ENCODE measurements at places on chromosomes 6 and 20. TPM values are rescaled to one million over a fixed set of nuclear protein-coding genes. Genes with fewer than 3 reads are reported as not detected.

The MAP7 gene
- 2.2 TPM for total RNA-seq

The DDRGK1 gene
- 70.7 TPM for total RNA-seq

The IMPG1 gene
- total RNA-seq = not detected

The IL17F gene
- total RNA-seq = not detected

The GRM1 gene
- 0.19 TPM for total RNA-seq

The NOP56 gene
- total RNA-seq = 67.2 TPM

The MUC22 gene
- total RNA-seq = not detected

The MRPS18A gene
- total RNA-seq = 47.4 TPM

The MAS1 gene
- total RNA-seq = not detected

DNA sequence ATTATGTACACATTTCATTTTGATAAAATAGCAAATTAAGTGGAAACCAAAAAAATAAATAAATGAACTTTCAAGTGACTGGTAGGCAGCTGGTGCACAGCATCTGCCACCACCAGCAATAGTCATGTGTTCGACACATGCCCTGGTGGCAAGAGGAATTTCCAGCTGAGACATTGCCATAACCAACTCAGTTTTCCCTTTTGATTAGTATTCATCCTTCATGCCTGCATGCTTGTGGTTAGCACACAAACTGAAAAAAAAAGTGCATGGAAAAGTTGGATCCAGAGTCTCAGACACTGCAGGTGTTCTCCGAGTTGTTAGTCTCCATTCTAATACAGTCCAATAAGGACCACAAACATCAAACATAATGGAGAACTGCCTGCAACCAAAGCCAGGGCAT, 156.0 kb upstream of the SOX4 start:
- no peaks in the 10 kb centered on the region for H3K36me3 ChIP-seq
- H3K4me1 ChIP-seq = no peaks in the 10 kb centered on the region
- DNase-seq = no peak
- no peak overlapping the region for H3K27ac ChIP-seq
- H3K27me3 ChIP-seq = no peaks in the 10 kb centered on the region
- H3K4me3 ChIP-seq = no peak overlapping the region

- DNase-seq = no peak
- H3K4me3 ChIP-seq = no peak overlapping the region
- no peaks in the 10 kb centered on the region for H3K36me3 ChIP-seq
- H3K27me3 ChIP-seq = no peaks in the 10 kb centered on the region
Measured at GRCh38 chr6:12261502-12261901, 28.7 kb upstream of the EDN1 start.

DNA sequence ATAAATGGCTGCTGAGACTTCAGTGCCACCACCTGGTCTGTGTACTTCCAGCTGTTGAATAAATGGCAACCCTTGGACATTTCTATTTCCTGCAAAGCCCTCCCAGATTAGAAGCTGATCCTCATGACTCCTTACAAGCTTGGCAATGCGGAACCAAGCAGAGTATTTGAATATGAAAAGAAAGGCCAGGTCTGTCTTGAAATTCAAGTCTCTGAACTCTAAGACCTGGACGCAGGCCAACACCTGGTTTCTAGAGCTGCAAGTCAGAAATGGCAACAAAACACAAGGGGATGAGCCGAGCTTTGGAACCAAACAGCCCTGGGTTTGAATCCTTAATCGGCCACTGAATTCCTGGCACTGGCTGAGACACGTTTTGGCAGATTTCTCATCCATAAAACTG, 353.4 kb downstream of the PTPRT start:
- DNase-seq = no peak
- no peak overlapping the region for H3K4me3 ChIP-seq
- H3K27ac ChIP-seq = no peak overlapping the region
- H3K4me1 ChIP-seq = no peaks in the 10 kb centered on the region

DNA sequence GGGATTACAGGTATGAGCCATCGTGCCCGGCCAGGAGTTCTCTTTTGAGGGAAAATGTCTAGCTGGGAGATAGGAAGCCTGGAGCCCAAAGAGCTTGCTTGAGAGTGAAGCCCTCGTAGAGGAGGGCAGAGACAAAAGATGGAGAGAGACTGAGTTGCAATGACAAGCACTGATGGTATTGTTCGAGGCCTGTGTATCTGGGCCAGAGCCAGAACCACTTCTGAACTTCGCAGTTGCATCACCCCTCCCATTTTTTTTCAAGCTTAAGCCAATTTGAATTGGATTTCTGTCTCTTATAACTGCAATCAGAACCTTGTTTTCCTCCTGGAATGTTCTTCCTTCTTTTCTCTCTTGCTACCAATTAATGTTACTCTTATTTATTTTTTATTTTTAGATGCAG, 83.1 kb downstream of the KCNB1 start:
- H3K4me3 ChIP-seq = no peak overlapping the region
- no peaks in the 10 kb centered on the region for H3K36me3 ChIP-seq
- peaks cover 41% of the 10 kb centered on the region for H3K4me1 ChIP-seq
- peak overlapping the region; percentile 93 for H3K27ac ChIP-seq
- DNase-seq = no peak
- no peaks in the 10 kb centered on the region for H3K27me3 ChIP-seq

GRCh38 chr6:104017410-104018381, 842.0 kb downstream of the HACE1 start:
- H3K4me1 ChIP-seq = no peaks in the 10 kb centered on the region
- H3K36me3 ChIP-seq = no peaks in the 10 kb centered on the region
- no peaks in the 10 kb centered on the region for H3K27me3 ChIP-seq
- DNase-seq = no peak
- no peak overlapping the region for H3K27ac ChIP-seq

- H3K27ac ChIP-seq = no peak overlapping the region
- H3K4me1 ChIP-seq = no peaks in the 10 kb centered on the region
- no peaks in the 10 kb centered on the region for H3K36me3 ChIP-seq
Measured at GRCh38 chr6:159645640-159646039, 47.4 kb downstream of the SOD2 start.

DNA sequence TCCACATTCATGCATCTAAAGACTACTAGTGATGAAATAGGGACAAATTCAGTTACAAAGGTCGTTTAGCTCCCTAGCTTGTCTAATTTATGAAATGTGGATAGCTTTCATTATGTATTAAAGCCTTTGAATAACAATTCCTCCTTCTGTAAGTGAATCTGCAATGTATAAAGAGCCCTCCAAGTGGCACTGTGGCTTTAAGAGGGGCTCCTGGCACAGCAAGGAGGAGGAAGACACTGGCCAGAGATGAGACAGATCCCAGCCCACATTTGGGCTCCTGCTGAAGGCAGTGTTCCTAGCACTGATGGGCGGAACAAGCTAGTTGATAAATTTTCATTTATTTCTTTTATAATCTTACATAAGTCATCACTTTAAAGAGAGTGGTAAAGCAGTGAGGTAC, 17.6 kb upstream of the FUCA2 start:
- H3K4me3 ChIP-seq = no peak overlapping the region
- H3K36me3 ChIP-seq = no peaks in the 10 kb centered on the region
- no peaks in the 10 kb centered on the region for H3K27me3 ChIP-seq
- no peak for DNase-seq

DNA sequence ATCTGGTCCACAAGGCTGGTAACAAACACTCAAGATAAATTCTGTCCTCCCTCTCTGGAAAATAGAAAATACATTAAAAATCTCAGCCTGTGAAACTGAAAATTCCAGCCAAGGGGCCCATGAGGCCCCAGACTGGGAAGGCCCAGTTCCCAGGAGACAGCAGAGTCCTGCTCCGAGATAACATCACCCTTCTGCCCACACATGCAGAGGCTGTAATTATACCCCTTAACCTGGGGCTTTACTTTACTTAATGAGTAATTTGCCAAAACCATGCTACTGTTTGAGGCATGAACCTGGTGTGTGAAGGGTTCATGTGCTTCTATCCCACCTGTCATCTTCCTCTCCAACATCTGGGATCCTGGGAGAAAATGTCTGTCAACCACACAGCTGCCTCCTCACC, 398.9 kb upstream of the SULF2 start:
- peaks cover 29% of the 10 kb centered on the region for H3K4me1 ChIP-seq
- H3K27ac ChIP-seq = no peak overlapping the region
- H3K27me3 ChIP-seq = no peaks in the 10 kb centered on the region
- H3K36me3 ChIP-seq = no peaks in the 10 kb centered on the region
- H3K4me3 ChIP-seq = no peak overlapping the region
- no peak for DNase-seq

- H3K27ac ChIP-seq = no peak overlapping the region
- H3K4me3 ChIP-seq = no peak overlapping the region
- no peaks in the 10 kb centered on the region for H3K4me1 ChIP-seq
- H3K27me3 ChIP-seq = no peaks in the 10 kb centered on the region
Measured at GRCh38 chr6:149285626-149286025, 31.9 kb upstream of the TAB2 start.

DNA sequence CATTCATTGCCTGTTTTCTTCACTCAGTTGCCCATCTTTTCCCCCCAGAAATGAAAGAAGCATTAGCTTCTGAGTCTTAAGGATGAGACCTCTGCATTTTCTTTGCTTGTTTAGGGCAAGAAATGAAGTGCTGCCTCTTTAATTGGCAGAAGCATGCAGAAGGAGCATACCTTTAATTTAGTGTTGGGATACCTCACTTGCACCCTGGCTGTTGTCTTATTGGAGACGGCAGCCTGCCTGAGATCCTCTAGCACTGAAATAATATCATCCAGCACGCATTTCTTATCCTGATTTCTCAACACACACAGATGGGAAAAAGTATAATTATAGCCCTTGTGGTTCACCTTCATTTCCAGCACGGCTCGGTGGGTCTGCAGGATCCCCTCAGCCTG, 43.1 kb downstream of the PTCHD4 start:
- H3K4me3 ChIP-seq = no peak overlapping the region
- no peak for DNase-seq
- peaks cover 17% of the 10 kb centered on the region for H3K4me1 ChIP-seq
- H3K36me3 ChIP-seq = no peaks in the 10 kb centered on the region
- no peaks in the 10 kb centered on the region for H3K27me3 ChIP-seq

- no peak for DNase-seq
- H3K36me3 ChIP-seq = no peaks in the 10 kb centered on the region
- H3K27me3 ChIP-seq = no peaks in the 10 kb centered on the region
- H3K4me1 ChIP-seq = peaks cover 14% of the 10 kb centered on the region
Measured at GRCh38 chr6:26105842-26106241, 18.6 kb downstream of the HFE start.

DNA sequence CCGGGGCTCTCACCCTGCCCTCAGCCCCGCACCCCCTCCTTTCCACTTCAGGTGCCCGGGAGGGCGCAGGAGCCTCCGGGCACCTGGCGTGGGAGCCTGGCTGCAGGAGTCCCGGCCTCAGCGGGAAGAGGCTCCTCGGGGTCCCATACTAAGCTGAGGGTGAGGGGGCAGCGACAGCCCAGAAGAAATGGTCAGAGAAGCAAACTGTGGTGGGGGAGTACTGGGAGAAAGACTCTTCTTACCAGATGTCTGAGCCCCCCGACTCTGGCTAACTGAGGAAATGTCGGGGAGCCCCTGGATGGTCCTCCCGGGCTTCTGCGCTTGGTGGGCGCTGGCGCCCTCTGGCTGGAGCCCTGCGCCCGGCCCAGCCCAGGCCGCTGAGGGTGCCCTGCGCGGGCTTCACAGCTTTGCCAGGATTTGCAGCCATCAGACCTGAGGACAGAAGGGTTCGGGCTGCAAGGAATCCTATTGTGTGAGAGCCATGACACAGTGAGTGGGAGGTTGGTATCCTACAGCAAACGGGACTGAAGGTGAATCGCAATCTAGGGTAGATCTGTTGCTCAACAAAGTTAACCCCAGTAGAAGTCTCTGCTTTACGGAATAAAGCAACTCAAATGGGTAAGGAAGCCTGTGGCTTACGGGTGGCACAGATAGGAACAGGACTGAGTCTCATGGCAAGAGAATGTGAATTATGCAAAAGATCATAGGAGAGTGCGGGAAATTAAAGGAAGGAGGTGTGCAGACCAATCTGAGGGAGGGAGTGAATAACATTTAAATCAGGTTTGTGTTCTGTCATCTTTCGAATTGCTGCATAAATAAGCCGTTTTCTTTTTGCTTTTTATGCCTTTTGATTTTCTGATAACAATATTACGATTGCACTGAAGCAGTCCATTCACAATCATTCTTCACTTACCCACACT, 639 bp upstream of the RCAN2 start:
- peak overlapping the region; percentile 78 for H3K27ac ChIP-seq
- H3K4me1 ChIP-seq = peaks cover 13% of the 10 kb centered on the region
- no peak for DNase-seq
- H3K36me3 ChIP-seq = no peaks in the 10 kb centered on the region
- H3K27me3 ChIP-seq = no peaks in the 10 kb centered on the region
- H3K4me3 ChIP-seq = peak overlapping the region; percentile 64

GRCh38 chr20:38158701-38159351, 6.2 kb downstream of the TGM2 start:
- no peaks in the 10 kb centered on the region for H3K27me3 ChIP-seq
- no peak overlapping the region for H3K4me3 ChIP-seq
- DNase-seq = no peak

- H3K36me3 ChIP-seq = no peaks in the 10 kb centered on the region
- H3K27ac ChIP-seq = peak overlapping the region; percentile 14
- DNase-seq = no peak
- H3K4me3 ChIP-seq = peak overlapping the region; percentile 18
- H3K4me1 ChIP-seq = peaks cover 10% of the 10 kb centered on the region
- no peaks in the 10 kb centered on the region for H3K27me3 ChIP-seq
Measured at GRCh38 chr6:133062077-133062476, 179.1 kb upstream of the EYA4 start.

- H3K27me3 ChIP-seq = no peaks in the 10 kb centered on the region
- no peak overlapping the region for H3K27ac ChIP-seq
- no peaks in the 10 kb centered on the region for H3K4me1 ChIP-seq
- H3K4me3 ChIP-seq = no peak overlapping the region
- no peaks in the 10 kb centered on the region for H3K36me3 ChIP-seq
Measured at GRCh38 chr6:14149739-14150130, 32.2 kb downstream of the CD83 start.

GRCh38 chr6:87993356-87993755, 54.3 kb upstream of the SPACA1 start:
- no peak for DNase-seq
- H3K4me3 ChIP-seq = no peak overlapping the region
- no peak overlapping the region for H3K27ac ChIP-seq
- no peaks in the 10 kb centered on the region for H3K27me3 ChIP-seq

GRCh38 chr6:2799936-2800527, 34.8 kb downstream of the WRNIP1 start:
- peaks cover 20% of the 10 kb centered on the region for H3K4me1 ChIP-seq
- H3K36me3 ChIP-seq = peaks cover 4% of the 10 kb centered on the region
- H3K27me3 ChIP-seq = no peaks in the 10 kb centered on the region

- peaks cover 11% of the 10 kb centered on the region for H3K4me1 ChIP-seq
- H3K4me3 ChIP-seq = no peak overlapping the region
- H3K27me3 ChIP-seq = no peaks in the 10 kb centered on the region
- H3K27ac ChIP-seq = no peak overlapping the region
- no peaks in the 10 kb centered on the region for H3K36me3 ChIP-seq
Measured at GRCh38 chr6:49906526-49906925, 40.2 kb upstream of the CRISP1 start.

GRCh38 chr6:97147421-97147820, 135.6 kb downstream of the MMS22L start:
- H3K36me3 ChIP-seq = no peaks in the 10 kb centered on the region
- H3K4me1 ChIP-seq = no peaks in the 10 kb centered on the region
- no peak for DNase-seq
- H3K27ac ChIP-seq = no peak overlapping the region

GRCh38 chr6:140275725-140276124, 901.3 kb upstream of the CITED2 start:
- no peak for DNase-seq
- no peaks in the 10 kb centered on the region for H3K36me3 ChIP-seq
- H3K27me3 ChIP-seq = no peaks in the 10 kb centered on the region
- no peak overlapping the region for H3K27ac ChIP-seq
- peaks cover 4% of the 10 kb centered on the region for H3K4me1 ChIP-seq
- H3K4me3 ChIP-seq = no peak overlapping the region

GRCh38 chr6:122734529-122735395, 44.8 kb upstream of the FABP7 start:
- no peak overlapping the region for H3K27ac ChIP-seq
- H3K27me3 ChIP-seq = no peaks in the 10 kb centered on the region
- DNase-seq = no peak
- H3K36me3 ChIP-seq = no peaks in the 10 kb centered on the region
- no peaks in the 10 kb centered on the region for H3K4me1 ChIP-seq
